EH (cell line): ENCODE measurements at places on chromosomes 12 and 14.

DNA sequence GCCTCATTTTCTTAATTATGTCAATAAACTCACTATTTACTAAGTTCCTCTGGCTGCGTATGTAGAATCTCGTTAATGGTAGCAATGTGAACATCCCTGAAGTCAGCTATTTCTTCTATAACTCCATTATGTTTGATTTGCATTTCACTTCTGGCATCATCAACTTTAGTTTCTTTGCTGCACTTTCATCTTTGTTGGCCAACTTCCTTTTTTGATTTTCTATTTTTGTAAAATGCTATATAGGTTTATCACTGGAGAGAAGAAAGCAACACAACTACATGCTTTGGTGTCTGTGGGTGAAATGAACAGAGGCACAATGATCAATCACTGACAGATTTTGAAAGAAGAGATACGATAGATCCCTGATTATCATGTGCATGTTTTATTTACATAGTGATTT is 58.5 kb upstream of the ATF7IP start:
- no peak for DNase-seq

DNA sequence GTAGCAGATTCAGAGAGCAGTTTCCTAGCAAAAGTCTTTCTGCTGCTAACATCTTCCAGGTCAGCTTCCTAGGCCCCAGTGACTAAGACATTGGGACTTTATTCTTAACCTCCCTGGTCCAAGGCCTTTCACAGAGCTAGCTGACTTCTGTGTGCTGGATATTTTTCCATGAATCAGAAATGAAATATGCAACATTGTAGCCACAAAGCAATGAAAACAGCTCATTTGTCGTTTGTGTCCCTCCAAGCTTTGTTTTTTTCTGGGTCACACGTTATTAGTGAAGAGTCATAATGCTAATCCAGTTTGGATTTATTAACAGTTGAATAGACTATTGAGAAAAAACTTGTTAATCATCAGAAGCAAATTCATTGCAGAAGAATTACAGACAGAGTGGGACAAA is 82.4 kb downstream of the ARF6 start:
- DNase-seq, result peak; percentile 97

DNA sequence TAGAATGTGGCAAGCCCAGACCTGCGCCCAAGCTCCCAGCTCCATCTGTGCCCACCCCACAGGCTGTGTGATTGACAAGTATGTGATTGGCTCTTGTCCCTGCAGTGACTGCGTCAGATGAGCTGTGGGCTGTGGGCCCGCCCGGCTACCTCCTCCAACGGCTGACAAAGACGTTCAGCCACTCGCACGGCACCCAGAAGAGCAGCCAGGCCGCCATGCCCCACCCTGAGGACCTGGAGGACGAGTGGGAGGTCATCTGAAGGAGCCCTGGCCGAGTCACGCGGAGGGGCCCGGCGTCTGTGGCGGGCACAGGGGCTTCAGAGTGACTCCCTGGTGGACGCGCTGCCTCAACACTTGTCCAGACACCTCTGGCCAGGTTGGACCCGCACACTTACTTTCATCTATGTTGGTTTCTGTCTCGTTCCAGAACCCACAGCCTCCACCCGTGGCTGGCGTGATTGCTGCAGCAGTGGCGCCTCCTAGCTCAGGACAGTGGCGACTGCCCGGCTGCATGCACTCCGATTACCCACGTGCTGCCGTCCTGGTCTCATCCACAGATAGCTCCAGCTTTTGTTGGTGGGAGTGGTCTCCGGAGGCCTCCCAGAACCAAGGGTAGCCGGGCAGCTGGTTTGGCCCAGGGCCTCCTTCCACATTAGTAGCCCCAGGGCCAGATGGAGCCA is 11.4 kb downstream of the ANKRD9 start:
- DNase-seq, result no peak

DNA sequence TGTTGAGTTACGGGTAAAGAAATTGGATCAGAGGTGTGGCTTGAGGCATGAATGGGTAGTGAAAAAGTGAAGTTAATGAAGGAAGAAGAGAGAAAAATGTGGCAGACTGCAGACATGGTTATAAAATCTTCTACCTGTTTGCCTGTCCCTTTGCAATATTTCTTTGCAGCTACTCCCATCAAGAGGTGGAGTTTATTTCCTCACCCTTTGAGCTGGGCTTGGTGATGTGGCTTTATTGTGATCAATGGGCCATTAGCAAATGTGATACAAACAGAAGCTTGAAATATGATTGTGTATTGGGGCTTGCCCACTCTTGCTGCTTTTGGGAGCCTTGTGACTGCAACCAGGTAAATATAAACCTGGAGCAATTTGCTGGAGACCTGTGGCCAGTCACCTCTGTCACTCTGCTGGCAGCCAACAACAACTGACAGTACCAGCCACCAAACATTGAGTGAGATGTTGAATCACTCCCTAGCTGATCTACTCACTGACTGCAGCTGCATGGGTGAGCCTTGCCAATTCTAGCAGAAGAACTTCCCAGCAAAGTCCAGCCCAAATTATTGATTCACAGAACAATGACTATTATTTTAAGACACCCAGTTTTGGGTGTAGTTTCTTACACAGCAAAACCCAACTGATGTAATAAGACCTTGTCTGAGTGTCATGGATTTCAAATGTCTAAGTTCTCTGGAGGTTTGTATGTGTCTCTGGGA is 151.0 kb upstream of the ATP2B1 start:
- no peak for DNase-seq

DNA sequence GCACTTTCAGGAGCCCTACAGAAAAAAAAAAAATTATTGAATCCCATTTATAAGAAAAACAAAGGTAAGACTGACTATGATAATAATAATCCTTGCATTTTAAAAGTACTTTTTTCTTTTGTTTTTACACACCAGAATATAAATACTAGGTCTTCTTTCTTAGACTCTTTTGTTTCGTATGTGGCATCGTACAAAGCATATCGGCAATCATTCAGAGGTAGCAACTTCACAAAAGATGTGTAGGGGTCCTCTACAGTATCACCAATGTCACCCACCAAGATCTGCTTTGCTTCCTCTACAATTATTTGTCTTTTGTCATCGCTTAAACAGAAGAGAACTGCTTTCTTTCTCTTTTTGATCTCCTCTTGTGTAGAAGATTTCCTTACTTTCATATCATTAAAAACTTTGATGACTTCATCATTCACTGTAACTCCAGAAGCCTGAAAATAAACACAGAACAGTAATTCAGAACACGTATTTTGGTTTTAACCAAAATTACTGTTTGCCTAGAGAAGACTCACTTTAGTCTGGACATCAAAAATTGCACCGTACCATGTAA is 1.2 kb downstream of the CFL2 start:
- DNase-seq, result no peak

DNA sequence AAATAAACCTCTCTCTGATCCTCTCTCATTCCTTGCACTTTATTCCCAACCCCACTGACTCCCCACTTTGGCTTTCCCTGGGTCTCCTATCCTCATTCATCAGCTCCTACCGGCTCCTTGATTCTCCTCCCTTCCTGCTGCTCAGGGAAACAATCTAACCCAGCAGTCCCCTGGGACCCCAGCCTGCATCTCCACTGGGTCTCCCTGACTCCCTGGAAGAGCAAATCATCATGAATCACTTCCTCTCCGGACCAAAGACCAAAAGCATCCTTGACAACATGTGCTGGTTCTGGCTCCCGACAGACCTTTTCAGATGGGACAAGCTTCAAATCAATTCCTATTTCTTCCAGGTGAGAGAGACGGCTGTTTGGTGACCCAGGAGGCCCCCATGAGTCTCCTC is 76.6 kb downstream of the HSPB8 start:
- no peak for DNase-seq

GRCh38 chr12:101967506-101967905 is 90.1 kb downstream of the DRAM1 start:
- no peak for DNase-seq

GRCh38 chr14:64549791-64550620 is at the start of gene PPP1R36:
Gene PPP1R36 (plus strand): TSS chr14:64549961. CDS start chr14:64549998, 37 bp downstream.
- peak; percentile 41 for DNase-seq

DNA sequence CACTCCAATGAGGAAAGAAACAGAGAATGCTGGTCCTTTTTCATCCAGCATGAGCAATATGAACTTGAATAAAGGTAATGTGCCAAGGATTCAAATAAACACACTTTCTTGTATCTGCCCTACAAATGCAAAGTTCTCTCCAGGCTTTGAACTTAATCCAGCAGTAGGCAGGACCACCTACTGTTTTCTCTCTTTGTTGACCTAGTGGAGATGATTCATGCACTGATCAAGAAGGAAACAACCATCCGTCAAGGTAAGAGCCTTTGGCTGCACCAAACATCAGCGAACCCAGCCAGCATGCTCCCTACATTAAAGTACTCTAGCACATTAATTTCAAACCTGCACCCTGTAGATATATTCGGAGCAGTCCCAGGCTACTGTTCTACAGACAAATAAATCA is 489.3 kb downstream of the GALC start:
- no peak for DNase-seq

DNA sequence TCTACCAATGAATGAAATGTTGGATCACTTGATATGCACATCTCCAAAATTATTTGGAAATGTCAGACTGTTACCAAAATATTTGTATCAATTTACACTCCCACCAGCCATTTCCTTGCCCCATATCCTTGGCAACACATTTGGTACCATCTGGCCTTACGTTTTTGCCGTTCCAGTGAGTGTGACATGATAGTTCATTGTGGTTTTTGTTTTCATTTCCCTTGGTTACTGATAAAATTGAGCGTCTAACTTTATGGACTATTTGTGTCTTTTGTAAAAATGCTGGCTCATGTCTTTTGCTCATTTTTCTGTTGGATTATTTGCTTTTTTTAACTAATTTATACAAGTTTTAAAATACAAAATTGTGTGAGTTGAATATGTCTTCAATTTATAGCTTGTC is 11.0 kb downstream of the KLHDC1 start:
- no peak for DNase-seq

DNA sequence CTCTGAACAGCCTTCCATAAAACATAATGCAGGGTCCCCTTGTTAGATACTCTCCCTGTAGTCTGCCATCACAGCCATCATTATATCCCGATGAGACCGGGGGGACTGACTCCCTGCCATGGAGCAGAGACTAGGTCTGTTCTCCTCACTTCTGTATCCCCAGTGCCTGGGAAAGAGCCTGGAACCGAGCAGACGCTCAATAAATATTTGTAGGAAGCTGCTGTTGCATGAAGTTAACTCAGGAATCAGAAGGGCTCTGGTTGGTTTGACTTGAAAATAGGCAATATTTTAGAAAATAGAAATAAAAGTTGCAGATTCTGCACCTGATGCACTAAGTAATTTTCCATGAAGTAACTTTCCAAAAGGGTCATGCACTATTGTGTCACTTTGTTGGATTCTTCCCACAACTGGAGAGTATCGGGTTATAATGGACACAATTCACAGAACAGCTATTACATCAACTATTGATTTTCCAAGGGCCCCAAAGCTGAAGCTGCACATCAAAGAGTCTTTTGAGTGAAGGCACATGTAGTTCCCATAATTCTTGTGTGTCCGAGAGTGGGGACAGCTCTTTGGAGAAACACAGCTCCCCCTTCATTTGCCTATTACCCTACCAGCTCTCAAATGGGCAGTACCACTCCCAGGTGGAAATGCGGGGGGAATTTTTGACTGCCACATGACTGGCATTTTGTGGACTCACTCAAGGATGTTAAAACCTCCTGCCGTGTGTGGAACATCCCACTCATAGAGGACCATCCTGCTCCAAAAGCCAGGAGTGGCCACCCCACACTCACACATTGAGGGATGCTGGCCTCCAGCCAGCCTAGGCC is 18.8 kb downstream of the CLMN start:
- DNase-seq, result no peak

GRCh38 chr12:128712622-128713021 is 111.1 kb downstream of the SLC15A4 start:
- DNase-seq, result no peak

DNA sequence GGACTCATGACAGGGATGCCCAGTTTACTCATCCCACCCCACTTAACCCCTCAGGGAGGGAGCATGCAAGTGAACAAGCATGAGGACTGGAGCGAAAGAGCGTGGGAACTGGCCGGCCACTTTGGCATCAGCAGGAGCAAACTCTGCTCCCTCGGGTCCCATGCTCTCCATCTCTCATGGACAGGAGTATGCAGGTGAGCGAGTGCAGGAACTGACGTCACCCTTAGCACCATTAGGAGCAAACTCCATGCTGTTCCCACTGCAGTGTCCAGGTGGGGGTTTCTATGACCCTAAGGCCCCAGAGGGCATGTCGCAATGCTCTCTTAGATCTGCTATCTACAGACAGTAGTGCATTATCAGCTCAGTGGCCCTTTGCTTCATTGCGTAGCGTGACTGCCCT is 821.8 kb upstream of the LRFN5 start:
- no peak for DNase-seq

DNA sequence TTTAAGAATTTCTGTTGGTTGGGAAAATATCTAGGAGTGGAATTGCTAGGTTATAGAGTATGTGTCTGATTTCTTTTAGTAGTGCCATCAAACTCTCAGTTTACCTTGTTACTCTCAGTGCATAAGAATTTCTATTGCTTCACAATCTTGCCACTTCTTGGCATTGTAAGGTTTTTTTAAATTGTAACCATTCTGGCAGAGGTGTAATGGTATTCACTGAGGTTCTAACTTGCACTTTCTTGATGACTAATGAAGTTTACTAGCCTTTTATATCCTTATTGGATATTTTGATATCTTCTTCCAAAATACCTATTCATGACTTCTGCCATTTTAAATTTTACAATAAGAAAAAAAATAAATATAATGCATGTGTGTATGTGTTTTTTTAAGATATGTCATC is 478.0 kb downstream of the NAV3 start:
- DNase-seq, result no peak

DNA sequence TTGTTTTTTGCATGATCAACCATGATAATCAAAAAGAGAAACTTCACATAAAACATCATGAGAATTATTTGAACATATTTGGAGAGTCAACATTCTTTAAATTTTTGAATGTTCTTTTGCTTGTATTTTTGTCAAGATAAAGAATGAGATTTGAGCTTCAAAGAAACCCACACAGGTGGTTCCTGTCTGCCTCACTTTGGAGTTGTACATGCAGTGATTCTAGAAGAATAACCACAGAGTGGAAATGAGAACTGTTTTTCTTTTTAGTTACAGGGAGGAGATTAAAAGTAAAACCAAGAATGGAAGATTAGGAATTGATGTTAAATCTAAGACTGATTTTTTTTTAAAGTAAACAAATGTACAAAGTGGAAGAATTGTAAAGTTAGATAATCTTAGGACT is 2.3 kb upstream of the ZNF705A start:
- no peak for DNase-seq

DNA sequence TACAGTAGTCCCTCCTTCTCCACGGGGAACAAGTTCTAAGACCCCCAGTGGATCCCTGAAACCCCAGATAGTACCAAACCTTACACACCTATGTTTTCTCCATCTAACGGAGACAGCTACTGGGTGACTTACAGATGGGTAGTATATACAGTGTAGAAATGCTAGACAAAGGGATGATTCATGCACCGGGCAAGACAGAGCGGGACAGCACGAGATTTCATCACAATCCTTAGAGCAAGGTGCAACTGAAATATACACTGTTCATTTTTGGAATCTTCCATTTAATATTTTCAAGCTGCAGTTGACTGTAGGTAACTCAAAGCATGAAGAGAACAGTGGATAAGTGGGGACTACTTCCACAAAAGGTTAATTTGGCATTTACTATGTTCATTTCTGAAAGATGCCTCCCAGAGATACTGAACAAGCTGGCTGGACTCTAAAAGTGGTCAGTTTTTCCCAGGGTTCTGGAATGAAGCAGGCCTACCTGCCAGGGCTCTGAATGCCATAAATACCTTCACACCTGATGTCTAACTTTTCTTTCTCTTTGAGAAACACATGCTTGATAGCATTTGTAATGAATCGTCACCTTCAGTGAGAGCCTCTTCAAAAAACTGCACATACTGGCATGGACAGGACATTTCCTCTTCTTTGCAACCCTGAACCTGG is 127.7 kb upstream of the FOXN3 start:
- DNase-seq, result no peak

- DNase-seq, result no peak
These were observed 131.8 kb upstream of the USP15 start for GRCh38 chr12:62128175-62128975.
